ENCODE measurements at places on chromosomes 1 and 21. TPM values are rescaled to one million over a fixed set of nuclear protein-coding genes. Genes with fewer than 3 reads are reported as not detected.

Gene PLA2G5
- total RNA-seq, result not detected

Gene PODN
- not detected for total RNA-seq

Gene SH2D5
- total RNA-seq, result 10.3 TPM

Gene SLAMF8
- 0.09 TPM for total RNA-seq

Gene CAMK2N1
- total RNA-seq, result 58.6 TPM

Gene KRTAP19-1
- not detected for total RNA-seq

Gene SLC35F3
- total RNA-seq, result 4.8 TPM

Gene CHTOP
- total RNA-seq, result 81.8 TPM

Gene RNU1-4
- total RNA-seq, result not detected

Gene TNFRSF25
- 3.2 TPM for total RNA-seq

Gene PTCH2
- 0.26 TPM for total RNA-seq

Gene H6PD
- 7.9 TPM for total RNA-seq

Gene MMEL1
- total RNA-seq, result 0.08 TPM

Gene SLC1A7
- 0.04 TPM for total RNA-seq

Gene FMO3
- total RNA-seq, result not detected

Gene LCE2C
- total RNA-seq, result not detected

Gene ERG
- 0.09 TPM for total RNA-seq

Gene CD53
- not detected for total RNA-seq

Gene CCDC17
- 0.21 TPM for total RNA-seq

Gene THEM5
- not detected for total RNA-seq

Gene LYPD8
- total RNA-seq, result 0.12 TPM

Gene SHISA4
- 12.2 TPM for total RNA-seq

Gene AKR7A2
- 49.5 TPM for total RNA-seq

Gene AGL
- 4.1 TPM for total RNA-seq

Gene COL16A1
- 5.6 TPM for total RNA-seq

Gene GRIK3
- total RNA-seq, result 0.07 TPM

Gene ZNF683
- total RNA-seq, result not detected

Gene MARK1
- total RNA-seq, result 0.13 TPM

Gene CELA2B
- not detected for total RNA-seq

Gene CFHR5
- not detected for total RNA-seq

Gene TGFB2
- total RNA-seq, result 11.2 TPM

Gene VHLL
- not detected for total RNA-seq

Gene ZNF593
- 46.6 TPM for total RNA-seq

Gene ANGPTL1
- total RNA-seq, result not detected

Gene CD5L
- total RNA-seq, result not detected
